Activated CD4-positive, alpha-beta T cell treated with anti-CD3 and anti-CD28 coated beads, Interleukin-2, amount 10 ng/mL, durations not matched to agents 24 days and 14 days (primary cell): ENCODE measurements at places on chromosomes 13 and 19. TPM values are rescaled to one million over a fixed set of nuclear protein-coding genes. Genes with fewer than 3 reads are reported as not detected.

LRRC8E gene
- total RNA-seq: not detected in 2 replicates

GFY gene
- total RNA-seq: not detected in 2 replicates

ATP5F1D gene
- 254 and 269 TPM in 2 replicates for total RNA-seq

DNA sequence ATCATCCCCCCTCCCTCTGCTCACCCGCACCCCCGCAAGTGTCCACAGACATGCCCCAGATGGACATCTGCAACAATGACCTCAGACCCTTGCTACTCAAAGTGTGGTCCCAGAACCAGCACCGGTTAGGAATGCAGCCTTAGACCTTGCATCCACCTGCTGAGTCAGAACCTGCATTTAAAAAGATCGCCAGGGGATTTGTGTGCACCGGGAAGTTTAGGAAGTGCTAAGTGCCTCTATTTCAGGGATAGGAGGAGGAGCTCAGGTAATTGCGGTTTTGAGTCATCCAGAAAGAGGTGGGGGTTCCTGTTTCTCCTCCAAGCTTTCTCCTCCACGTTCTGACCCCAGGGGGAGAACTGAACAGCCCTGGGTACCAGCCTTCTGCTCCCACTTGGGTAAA, 46.2 kb downstream of the CACNA1A start:
- H3K27ac ChIP-seq: no peak overlapping the region
- no peak overlapping the region for H3K4me3 ChIP-seq
- H3K27me3 ChIP-seq: no peaks in the 10 kb centered on the region
- no peaks in the 10 kb centered on the region for H3K36me3 ChIP-seq

DNA sequence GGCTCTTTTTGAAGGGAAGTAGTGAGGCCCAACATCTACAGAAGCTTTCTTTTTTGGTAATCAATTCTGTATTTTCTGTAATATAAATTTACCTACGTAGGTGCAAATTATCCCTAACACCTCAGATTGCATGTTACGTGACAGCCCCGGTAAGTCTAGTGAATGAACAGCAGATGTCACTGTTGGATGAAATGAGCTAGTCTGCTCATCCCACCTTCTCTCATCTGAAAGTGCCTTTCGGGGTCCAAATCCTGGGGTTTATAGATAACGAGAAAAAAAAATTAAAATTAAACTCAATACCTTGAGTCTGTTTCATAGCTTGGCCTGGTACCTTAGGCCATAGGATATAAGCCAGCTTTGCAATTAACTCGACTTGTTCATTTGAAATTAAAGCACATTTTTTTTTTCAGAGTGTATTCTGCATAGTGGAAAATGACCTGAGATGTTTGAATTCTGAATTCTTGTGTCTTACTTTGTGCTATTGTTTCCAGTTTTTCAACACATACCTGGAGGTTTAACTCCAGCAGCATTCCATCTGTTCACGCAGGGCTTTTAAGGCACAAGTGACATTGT, 548.2 kb downstream of the GPC5 start:
- DNase-seq: no peak
- H3K4me3 ChIP-seq: no peak overlapping the region
- no peaks in the 10 kb centered on the region for H3K4me1 ChIP-seq
- H3K27ac ChIP-seq: no peak overlapping the region
- no peaks in the 10 kb centered on the region for H3K36me3 ChIP-seq

DNA sequence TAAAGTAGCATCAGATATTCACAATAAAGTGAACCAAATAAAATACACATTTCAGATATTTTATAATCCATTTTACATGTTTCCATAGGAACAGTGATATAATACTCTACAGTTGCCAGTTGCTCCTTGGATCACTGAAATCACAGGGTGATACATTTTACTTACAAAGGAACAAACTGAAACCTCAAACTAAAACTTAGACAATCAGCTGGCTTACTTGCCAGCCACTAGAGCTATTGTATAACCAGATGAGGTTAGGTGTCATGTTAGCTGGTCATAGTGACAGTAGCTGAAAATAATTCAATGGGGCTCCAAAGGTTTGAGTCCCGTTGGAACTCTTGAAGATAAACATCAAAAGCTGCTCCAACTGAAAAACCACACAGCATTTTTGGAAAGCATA, 274.6 kb downstream of the ITGBL1 start:
- H3K4me3 ChIP-seq: no peak overlapping the region
- H3K27me3 ChIP-seq: no peaks in the 10 kb centered on the region
- no peak overlapping the region for H3K27ac ChIP-seq
- H3K36me3 ChIP-seq: no peaks in the 10 kb centered on the region
- DNase-seq: no peak

- no peak overlapping the region for H3K4me3 ChIP-seq
- H3K4me1 ChIP-seq: peaks cover 31% of the 10 kb centered on the region
- H3K36me3 ChIP-seq: no peaks in the 10 kb centered on the region
- H3K27ac ChIP-seq: peak overlapping the region; percentile 86
- peak; percentile 55 for DNase-seq
Observed at GRCh38 chr13:94657167-94657566, 55.2 kb downstream of the SOX21 start.

DNA sequence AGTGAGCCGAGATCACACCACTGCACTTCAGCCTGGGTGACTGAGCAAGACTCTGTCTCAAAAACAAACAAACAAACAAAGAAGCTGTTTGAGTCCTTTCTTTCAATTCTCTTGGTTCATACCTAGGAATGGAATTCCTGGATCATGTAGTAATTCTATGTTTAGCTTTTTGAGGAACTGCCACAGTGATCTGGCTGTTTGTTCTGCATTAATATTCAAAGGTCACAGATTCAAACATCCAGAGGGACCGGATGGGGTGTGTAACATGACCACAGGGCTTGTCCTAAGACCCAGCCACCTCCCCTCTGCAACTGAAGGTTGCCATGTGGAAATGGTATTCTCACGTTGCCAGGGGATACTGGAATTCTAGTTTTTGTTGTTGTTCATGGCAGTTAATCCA, 10.2 kb downstream of the COLGALT1 start:
- peaks cover 52% of the 10 kb centered on the region for H3K36me3 ChIP-seq
- H3K4me1 ChIP-seq: no peaks in the 10 kb centered on the region
- DNase-seq: no peak
- no peak overlapping the region for H3K27ac ChIP-seq
- no peaks in the 10 kb centered on the region for H3K27me3 ChIP-seq

DNA sequence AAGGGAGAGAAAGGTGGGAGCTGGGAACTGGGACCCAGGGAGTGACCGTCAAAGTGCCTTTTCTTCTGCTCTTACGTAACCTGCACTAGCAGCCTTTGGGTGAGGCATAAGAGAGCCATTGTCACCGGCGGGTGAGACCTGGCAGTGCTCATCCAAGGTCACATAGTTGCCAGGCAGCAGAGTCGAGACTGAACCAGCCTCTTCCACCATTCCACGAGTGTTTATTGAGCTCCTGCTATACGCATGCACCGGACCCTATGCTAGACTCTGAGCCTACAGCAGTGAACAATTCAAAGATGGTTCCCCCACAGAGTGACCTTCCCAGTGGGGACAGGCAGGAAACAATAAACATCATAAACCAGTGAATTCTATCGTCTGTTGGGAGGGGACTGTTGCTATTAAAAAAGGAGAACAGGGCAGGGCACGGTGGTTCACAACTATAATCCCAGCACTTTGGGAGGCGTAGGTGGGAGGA, 18.6 kb upstream of the STRN4 start:
- H3K4me3 ChIP-seq: no peak overlapping the region
- peaks cover 2% of the 10 kb centered on the region for H3K4me1 ChIP-seq
- H3K36me3 ChIP-seq: no peaks in the 10 kb centered on the region
- H3K27me3 ChIP-seq: no peaks in the 10 kb centered on the region

DNA sequence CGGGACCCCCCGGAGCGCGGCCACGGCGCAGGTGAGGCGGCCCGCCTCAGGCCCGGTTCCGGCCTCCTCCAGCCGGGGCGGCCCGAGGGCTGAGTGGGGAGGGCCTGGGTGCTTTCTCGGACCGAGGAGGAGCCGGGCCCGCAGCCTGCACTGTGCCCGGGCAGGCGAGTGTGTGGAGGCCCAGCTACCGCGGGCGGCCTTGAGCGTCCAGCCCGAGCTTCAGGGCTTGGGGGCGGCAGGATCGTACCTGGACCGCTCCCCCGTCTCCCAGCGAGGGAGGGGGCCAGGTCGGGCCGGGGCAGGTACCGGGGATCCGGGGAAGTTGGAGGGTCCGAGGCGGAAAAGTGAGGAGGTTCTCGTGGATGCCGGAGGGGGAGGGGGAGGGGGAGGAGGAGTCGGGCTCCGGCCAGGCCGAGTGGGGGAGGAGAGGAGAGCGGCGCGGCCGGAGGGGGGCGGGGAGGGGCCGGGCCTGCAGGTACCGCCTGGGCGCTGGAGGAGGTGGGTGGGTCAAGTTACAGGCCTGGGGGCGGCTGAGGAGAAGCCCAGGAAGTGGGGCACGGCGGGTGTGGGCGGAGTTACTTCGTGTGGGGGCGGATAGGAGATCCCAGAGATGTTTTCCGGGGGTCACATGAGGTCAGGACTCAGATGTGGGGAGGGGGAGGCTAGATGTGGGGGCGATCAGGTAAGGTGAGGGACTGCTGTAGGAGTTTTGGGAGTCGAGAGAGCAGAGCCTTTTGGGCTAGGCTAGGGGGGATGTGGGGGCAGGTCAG, 545 bp downstream of the NACC1 start:
- peak overlapping the region; percentile 87 for H3K27ac ChIP-seq
- H3K4me3 ChIP-seq: peak overlapping the region; percentile 85
- H3K36me3 ChIP-seq: peaks cover 44% of the 10 kb centered on the region
- no peaks in the 10 kb centered on the region for H3K27me3 ChIP-seq
